Hematopoietic multipotent progenitor cell (in vitro differentiated cells): ENCODE measurements at places on chromosomes 5 and 9.

DNA sequence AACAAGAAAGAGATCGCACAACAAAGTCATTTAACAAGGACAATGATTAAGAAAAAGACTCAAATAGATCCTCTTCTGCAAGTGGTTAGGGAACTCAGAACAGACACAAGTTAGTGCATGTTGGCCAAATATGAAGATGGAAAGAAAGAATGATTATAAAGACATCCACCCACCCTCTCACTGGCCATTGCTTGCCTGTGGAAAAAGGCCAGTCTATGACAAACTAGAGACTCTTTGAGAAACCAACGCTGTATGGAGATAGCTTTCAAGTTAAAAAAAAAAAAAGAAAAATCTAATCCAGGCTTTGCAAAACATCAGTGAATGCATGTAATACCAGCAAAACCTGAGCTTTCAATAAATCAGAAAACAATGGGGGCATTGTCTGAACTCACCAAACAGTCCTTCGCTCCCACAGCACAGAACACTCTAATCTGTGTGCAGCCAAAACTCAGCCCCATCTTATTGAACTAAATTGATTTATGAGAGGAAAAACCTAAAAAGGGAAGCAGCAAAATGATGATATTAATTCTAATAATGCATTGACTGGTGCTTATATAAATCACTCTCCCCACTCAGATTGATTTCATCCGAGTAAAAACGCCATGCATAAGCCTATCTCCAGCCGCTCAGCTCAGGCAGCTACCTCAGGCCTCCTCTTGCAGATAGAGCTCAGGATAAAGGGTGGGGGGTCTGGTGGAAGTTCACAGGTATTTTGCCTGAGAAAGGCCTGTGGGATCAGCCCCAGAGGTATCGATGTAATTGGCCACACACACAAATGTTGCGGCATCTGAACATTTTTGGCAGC, 547.1 kb downstream of the CCDC171 start:
- DNase-seq = no peak

- DNase-seq = no peak
Observed at GRCh38 chr5:17405976-17406375, 92.1 kb upstream of the TAF11L2 start.

GRCh38 chr5:154189256-154189818, 1.2 kb upstream of the GALNT10 start:
- DNase-seq = no peak

GRCh38 chr5:74199005-74199404, 441.5 kb downstream of the ENC1 start:
- no peak for DNase-seq

- DNase-seq = no peak
Observed at GRCh38 chr9:105836936-105837660, 142.8 kb downstream of the TMEM38B start.

DNA sequence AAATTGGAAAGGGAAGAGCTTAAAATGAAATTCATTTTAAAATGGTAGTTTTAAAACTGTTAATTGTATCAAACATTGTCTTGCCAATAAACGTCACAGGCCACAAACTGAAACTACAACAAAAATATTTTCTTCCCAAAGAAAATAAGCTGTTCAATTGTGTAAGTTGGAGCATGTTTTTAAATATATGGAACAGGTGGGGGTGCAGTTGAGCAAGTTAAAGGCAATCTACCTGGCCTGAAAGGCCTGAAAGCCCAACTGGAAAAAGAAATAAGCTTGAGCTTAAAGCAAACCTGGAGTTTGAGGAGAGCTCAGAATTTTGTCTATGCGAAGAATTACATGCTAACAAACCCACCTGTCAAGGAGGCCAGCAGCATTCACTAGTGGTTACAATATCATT, 439.5 kb downstream of the ACTL7B start:
- no peak for DNase-seq

DNA sequence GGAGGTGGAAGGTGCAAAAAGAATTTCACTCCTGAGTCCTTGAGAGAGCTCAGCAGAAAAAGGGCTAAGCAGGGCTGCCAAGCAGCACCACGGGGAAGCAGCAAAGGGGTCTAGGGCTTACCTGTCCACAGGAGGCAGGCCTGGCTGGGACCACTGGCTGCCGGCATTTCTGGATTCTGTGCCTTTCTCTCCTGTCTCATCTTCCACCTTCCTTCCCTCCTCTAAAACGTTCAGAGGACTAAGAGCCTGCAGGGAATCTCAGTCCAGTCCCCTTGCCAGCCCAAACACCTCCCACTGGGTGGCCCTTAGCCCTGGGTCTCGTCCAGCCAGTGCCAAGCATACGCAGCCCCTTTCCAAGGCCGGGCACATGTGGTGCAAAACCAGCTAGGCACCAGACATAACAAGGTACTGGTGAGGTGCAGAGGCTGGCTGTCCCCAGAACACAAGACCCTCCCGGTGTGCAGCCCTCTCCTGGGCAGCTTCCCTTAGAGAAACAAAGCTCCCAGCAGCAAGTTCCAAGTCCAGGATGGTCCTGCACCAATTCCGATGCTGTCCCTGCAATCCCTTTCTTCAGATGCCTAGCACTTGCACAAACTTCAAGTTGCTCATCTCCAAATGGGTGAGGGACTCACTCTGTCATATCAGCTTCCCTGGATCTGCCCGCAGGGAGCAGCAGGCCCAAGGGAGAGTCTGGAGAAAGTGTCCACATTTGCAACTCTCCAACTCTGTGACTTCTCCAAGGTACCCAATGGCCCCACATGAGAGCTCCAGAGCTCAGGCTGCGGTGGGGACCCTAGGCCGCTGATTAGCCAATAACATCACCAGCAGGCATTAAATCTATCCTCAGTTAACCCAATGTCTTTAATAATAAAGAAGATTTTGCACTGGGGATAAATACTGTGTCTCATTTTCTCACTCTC, 126.3 kb downstream of the C5orf15 start:
- DNase-seq = no peak

GRCh38 chr9:118553465-118553864, 815.8 kb downstream of the BRINP1 start:
- DNase-seq = no peak
